HT1080 (cell line): ENCODE measurements at places on chromosomes 3 and 15. TPM values are rescaled to one million over a fixed set of nuclear protein-coding genes. Genes with fewer than 3 reads are reported as not detected.
A peak's percentile ranks its signal among the peaks of the same experiment; 100 is the strongest.

GRCh38 chr3:55562700-55563099 lies 75.6 kb upstream of the WNT5A start:
- no peak for DNase-seq

DNA sequence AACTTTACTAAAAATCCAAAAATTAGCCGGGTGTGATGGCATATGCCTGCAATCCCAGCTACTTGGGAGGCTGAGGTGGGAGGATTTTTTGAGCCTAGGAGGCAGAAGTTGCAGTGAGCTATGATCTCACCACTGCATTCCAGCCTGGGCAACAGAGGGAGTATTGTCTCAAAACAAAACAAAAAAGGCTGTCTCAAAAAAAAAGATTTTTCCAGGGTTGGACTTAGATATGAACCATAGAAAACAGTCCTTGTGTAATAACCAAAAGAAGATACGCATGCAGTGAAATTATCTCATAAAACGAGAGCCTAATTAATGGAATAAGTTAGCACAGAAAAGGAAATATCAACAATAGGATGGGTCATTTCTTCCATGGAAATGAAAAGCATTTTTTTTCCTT lies 320.4 kb upstream of the RASGRP1 start:
- DNase-seq, result peak; percentile 37

DNA sequence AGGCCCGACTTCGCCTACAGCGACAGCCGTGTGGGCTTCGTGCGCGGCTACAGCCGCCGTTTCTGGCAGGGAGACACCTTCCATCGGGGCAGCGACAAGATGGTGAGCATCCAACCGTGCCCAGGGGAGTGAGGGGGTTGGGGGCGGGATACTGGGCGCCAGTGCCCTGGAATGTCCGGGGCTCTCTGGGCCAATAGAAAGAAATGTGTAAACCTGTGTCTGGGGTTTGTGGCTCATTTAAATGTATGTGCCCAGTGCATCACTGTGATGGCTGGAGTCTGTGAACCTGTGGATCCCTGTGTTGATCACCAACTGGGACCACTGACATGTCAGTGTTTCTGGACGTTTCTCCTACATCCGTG lies 423 bp downstream of the CHAC1 start:
- no peak for DNase-seq

GRCh38 chr3:9595877-9596276 lies 42.3 kb upstream of the LHFPL4 start:
- DNase-seq, result no peak

- peak; percentile 21 for DNase-seq
Measured at GRCh38 chr3:124700880-124701684, 29.2 kb upstream of the UMPS start.

GRCh38 chr15:90581771-90582352 lies 52.1 kb downstream of the CRTC3 start:
- no peak for DNase-seq

GRCh38 chr3:45443459-45443858 lies 55.1 kb downstream of the LARS2 start:
- DNase-seq, result no peak

- DNase-seq, result no peak
Measured at GRCh38 chr3:77917225-77917624, 877.3 kb downstream of the ROBO2 start.

GRCh38 chr15:31483986-31484951 lies 157.6 kb downstream of the KLF13 start:
- DNase-seq, result no peak

DNA sequence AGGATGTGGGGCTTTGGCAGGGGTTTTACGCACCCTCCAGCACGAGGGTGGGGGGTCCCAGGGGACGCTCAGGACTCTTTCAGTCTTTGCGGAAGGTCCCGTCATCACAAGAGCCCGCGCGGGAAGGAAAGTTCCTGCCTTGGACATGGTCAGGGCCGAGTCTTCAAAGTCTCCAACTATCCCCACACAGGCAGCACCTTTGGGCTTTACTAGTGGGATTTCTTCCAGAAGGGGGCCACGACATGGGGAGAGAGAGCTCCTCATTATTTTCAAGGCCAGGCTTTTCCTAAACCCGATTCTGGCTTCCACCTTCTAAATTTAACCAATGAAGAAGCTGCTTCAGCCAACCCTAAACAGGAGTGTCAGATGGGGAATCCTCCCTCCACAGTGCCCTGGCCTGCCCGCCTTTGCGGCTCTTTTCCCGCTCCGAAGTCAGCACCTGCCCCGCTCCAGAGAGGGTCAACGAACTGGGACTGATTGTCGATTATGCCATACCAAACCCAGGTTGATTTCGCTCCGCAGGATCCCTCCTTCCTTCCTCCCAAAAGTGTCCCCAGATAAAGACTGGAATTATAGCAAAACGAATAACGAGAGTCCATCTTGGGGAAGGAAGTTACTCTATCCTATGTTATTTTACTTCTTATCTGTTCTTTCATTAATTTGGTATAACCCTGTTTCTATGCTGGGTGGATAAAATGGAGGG lies 11.0 kb downstream of the SHOX2 start:
- no peak for DNase-seq

DNA sequence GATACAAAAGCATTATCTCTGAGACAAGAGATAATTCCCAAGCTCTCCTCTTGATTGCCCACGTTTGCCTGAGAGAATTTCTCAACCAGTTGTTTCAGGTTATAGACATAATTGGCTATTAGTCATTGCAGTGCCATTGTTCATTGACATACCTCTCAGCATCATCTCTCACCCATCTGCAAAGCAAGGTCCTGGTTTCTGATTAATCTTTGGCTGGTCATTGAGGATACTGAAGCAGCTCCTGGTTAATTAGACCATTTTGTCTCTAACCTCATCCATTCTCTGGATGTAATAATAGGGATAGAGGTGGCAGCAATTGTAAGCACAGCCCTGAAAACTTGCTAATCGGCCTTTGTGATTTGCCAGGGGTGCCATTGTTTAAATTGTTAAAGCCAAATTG lies 104.2 kb downstream of the CNTN6 start:
- DNase-seq, result no peak

DNA sequence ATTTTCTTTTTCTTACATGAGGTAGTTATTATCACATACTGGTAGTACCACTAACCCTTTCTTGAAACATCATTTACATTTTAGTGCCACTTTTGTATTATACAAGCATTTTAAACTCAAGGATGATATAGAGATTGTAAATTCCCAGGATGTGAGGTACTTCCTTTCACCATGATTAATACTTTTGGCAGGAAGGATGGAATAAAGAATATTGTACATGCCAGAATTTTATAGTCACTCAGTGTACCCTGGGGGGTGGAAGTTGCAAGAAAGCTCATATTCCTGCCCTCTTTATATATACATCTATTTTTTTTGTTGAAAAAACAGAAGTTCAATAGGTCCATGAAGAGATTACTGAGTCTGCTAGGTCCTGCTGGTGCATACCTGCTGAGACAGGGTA lies 141.0 kb upstream of the PLSCR5 start:
- peak; percentile 79 for DNase-seq

DNA sequence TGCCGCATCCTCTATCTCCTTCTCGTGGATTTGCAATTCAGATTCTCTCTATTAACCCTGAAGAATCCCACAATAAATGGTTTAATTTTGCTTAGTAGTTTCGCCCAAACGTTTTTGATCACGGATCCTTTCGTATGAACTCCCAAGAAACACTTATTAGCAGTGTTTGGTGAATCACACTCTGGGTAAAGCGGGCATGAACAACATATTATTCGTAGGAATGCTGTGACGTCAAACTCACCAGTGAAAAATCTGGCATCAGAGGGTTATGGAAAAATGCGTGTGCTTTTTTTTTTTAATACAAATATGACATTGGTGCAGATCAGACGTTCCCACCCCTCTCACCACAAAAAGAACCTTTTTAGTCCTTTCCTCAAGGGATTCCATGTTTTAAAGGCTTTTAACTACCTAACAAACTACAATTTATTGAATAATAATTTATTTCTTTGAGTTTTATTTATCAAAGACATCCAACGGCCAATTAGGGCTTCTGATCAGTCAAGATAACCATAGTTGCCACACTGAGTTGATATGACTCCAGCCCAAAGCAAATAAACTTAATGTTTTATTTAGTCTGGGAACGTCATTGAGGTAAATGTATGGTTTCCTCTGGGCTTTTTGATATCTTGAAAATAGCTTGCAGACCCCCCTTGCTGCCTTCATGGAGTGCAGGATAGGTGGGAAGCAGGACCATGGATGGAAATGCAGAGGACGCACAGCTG lies 45.5 kb upstream of the CGNL1 start:
- peak; percentile 50 for DNase-seq

DNA sequence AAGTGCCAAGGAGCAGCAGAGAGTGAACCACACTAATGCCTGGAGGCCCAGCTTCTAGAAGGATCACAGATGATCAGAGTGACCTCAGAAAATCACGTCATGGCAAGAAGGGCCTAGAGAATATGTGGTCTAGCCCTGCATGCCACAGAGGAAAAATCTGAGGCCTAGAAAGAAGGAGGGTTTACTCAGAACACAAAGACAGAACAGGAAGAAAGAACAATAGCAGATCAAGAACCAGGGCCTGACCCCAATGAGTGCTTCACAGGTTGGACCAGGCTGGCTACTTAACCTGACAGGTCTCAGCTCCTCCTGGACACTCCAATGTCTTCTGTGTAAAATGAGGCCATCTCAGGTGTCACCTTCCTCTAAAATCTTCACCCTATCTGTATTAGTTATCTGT lies 14.2 kb downstream of the RAB6B start:
- DNase-seq, result no peak

DNA sequence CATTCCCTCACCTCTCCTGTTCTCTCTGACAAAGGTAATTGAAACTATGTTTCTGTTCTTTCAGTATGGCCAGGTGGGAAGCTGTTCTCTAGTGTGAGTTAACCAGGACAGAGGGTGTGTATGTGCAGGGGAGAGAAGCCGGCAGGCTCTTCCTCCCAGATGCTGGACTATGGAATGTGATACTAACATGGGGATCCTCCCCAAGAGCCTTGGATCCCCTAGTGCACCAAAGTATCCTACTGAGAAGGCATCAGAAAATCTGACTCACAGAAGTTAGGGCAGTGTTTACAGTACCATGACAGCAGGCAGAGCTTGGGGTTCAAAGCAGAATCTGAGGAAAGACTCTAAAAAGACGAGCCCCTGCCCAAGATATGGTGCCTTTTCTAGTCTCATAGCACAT lies 123.1 kb downstream of the APBA2 start:
- DNase-seq, result no peak

DNA sequence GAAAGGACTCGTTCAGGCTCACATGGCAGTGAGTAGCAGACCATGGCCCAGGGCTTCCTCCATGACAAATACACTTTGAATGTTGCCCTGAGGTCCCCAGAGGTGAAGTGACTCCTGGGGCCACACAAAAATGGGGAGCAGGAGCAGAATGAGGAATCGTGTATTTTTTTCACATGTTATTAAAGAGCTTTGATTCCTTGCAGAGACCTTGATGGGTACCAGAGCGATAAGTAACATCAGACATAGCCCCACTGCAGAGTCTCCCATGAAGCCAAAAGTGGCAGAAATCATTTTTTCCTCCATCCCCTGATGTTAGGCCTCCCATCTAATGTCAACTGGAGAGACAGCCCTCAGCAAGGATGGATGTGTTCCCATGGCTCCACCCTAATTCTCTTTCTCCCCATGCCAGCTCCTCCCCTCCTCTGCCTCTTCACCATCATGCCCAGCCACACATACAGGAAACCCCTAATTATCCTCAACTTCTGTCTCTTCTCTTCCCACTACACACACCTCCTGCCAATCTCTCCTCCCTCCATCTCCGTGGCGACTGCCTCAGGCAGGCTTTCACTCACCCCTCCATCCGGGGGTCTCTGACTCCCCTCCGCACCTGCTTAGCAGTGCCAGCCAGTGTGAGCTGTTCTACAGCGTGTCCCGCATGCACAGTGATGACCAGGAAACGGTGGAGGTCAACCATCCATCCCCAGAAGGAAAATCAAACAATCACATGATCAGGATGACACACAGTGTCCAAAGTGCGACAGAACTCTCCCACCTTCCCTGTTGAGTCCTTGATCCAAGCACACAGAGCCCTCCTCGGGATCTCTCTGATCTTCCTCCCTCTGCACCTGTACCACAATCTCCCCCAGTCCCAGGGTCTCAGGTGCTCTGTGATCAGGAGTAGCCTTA lies 7.1 kb upstream of the SSUH2 start:
- no peak for DNase-seq

DNA sequence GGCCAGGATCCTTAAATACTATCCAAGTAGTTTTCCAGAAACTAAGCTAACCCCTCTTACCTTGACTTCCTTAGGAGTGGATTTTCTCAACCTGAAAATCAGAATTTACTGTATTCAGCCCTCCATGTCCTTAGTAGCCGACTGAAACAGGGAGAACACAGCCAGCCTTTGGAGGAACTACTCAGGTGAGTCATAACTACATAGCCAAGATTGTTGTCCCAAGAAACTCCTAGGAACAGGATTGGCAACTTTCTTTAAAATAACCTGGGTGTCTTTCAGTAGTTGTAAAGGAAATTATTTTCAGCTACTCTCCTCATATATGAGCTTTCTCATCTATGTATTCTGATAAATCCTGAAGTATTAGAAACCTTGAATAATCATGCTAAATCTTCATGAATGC lies 22.3 kb downstream of the FANCD2OS start:
- no peak for DNase-seq

DNA sequence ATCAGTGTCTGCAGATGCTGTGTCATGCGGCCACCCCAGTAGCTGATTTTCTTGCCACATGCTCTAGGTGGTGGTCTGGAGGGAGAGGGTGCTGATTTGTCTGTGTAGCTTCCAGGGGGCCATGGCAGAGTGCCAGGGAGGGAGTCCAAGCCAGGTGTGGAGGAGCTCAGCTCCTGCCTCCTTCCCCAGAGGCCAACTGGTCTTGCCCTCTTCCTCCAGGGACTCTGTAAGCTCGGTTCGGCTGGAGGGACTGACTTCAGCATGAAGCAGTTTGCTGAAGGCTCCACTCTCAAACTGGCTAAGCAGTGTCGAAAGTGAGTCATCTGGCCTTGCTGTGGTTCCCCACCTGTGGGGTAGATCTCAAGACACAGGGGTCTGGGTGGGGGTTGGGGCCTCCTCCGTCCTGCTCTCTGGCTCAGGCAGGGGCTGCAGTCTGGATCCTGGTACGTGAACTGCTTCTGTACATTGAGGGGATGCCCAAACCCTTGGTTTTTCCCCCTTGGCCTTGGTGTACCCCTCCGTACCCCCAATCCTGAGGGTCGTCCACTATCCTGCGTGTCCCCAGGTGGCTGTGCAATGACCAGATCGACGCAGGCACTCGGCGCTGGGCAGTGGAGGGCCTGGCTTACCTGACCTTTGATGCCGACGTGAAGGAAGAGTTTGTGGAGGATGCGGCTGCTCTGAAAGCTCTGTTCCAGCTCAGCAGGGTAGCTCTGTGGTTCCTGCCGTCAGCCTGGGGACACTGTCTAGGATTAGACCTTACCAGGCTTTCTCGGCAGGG lies 6.9 kb upstream of the RCCD1 start:
- DNase-seq, result no peak

GRCh38 chr3:9330166-9330703 lies 32.6 kb upstream of the THUMPD3 start:
- DNase-seq, result no peak

Gene BNC1
- 14.8 and 18.1 TPM in 2 replicates for total RNA-seq

Gene HRG
- 0.05 TPM in 1 of 2 replicates, not detected in the other for total RNA-seq

Gene DTX3L
- total RNA-seq, result 17.4 and 22.5 TPM in 2 replicates

Gene LEKR1
- total RNA-seq, result 0.20 TPM in 1 of 2 replicates, not detected in the other

Gene SCN5A
- total RNA-seq, result 5.9 and 6.5 TPM in 2 replicates

Gene GRIP2
- 0.07 TPM in 1 of 2 replicates, not detected in the other for total RNA-seq

Gene RGMA
- not detected in 2 replicates for total RNA-seq

Gene GPR149
- total RNA-seq, result not detected in 2 replicates

Gene CHCHD6
- total RNA-seq, result 28.7 and 37.9 TPM in 2 replicates

Gene PP2D1
- not detected in 2 replicates for total RNA-seq

Gene GOLGA8T
- total RNA-seq, result 0.06 and 0.17 TPM in 2 replicates
